Activated T-helper 1 cell treated with anti-CD3 and anti-CD28 coated beads, Interleukin-2, amount 50 U/mL, for 16 hours (primary cell): ENCODE measurements at places on chromosomes 7 and 10.

DNA sequence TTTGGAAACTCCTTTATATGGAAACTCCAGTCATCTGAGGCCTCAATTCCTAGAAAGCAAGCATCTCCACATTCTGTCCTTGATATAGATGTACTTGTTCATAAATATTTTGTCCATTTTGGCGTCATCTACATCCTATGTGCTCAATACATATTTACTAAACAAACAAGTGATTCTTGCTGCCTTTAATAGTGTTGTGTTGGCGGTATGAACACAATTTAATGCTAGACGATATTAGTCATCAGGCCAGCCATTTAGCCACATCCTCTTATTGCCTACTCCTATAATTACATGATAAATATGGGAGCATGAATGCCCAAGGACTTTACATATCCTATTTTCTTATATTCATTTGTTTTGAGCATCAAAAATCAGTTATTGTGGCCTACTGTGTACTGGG, 18.5 kb upstream of the IFRD1 start:
- DNase-seq = no peak

- DNase-seq = no peak
Measured at GRCh38 chr7:50262446-50262845, 42.1 kb upstream of the IKZF1 start.

DNA sequence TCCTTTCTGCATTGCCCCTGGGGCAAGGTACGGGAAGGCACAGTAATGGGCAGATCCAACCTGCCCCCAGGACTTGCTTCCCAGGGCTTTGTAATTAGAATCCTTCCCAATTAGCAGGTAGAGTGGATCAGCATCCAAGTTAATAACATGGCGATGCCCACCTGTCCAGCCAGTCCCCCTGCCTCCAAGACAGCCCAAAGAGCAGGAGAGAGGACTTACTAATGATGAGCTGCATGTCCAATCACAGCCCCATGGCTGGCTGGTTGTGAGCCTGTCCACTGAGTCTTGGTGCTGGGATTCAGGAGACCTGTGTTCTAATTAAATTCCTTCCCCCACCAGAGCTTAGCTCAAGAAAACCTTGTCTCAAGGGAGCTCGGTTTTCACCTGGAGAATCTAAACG, 49.0 kb downstream of the RPS24 start:
- no peak for DNase-seq

DNA sequence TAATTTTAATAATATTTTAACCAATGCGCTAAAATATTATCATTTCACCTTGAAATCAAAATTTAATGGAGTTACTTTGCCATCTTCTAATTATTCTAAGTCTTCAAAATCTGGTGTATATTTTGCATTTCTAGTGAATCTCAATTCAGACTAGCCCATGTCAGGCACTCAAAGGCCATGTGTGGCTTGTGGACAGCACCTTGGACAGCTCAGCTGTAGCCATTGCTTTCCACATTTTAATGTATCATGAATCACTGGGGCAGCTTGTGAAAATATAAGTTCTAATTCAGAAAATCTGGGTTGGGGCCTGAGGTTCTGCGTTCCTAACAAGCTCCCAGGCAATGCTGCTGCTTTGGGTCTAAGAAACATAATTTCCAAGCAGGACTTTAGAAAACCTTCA, 57.2 kb downstream of the MGAM2 start:
- DNase-seq = no peak

- DNase-seq = no peak
Measured at GRCh38 chr7:43021431-43021830, 89.3 kb downstream of the MRPL32 start.
